ENCODE measurements at places on chromosomes 3 and 15. TPM values are rescaled to one million over a fixed set of nuclear protein-coding genes. Genes with fewer than 3 reads are reported as not detected.

The SLC24A5 gene
- not detected for total RNA-seq

The SI gene
- total RNA-seq, result not detected

DNA sequence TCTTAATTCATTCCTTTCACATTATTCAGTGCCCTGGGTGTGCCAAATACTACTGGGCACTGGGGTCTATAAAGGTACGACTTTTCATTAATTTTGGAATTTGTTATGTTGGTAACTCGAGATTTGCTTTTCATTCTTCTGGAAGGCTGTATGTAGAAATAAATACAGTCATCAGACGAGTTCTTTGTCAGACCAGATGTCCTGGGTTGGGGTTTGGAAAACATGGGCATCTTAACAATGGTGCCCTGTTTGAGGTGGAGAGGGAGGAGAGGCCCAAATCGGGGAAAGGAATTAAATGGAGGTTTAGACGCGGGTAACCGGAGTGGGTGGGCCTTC, 662 bp upstream of the GLCE start:
- H3K27ac ChIP-seq, result peak overlapping the region; percentile 67
- no peak for DNase-seq
- peaks cover 18% of the 10 kb centered on the region for H3K4me1 ChIP-seq
- H3K27me3 ChIP-seq, result no peaks in the 10 kb centered on the region
- H3K36me3 ChIP-seq, result no peaks in the 10 kb centered on the region

DNA sequence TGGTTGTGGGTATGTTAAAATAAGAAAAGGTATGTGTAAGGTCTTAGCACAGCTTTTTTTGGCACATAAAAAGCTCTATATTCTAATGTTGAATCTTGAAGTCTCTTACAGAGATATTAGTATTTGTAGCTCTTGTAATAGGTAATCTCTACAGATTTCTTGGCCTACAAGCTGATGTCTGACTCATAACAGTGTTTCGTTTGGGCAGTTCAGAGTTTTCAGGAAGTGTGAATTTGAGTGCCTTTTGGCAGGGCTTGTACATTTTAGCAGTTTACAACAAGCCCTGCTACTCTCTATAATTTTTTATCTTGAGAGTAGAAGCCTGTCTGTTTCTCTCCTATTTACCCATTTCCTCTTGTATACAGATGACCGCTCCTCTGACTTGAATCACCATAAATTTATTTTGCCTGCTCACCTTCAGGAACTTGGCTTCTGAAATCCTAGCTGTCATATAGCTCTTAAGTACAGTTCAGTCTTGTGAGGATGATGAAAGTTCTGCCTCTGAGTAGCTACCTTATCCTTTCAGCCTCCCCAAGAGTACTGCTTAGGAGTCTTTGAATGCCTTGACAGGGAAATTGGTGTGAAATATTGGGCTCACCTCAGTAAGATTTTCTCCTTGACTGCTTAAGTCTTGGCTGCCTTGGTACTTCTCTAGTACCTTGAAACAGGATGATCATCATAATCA, 419.9 kb upstream of the RARB start:
- no peaks in the 10 kb centered on the region for H3K27me3 ChIP-seq
- no peak overlapping the region for H3K27ac ChIP-seq
- H3K4me1 ChIP-seq, result no peaks in the 10 kb centered on the region
- no peaks in the 10 kb centered on the region for H3K36me3 ChIP-seq

DNA sequence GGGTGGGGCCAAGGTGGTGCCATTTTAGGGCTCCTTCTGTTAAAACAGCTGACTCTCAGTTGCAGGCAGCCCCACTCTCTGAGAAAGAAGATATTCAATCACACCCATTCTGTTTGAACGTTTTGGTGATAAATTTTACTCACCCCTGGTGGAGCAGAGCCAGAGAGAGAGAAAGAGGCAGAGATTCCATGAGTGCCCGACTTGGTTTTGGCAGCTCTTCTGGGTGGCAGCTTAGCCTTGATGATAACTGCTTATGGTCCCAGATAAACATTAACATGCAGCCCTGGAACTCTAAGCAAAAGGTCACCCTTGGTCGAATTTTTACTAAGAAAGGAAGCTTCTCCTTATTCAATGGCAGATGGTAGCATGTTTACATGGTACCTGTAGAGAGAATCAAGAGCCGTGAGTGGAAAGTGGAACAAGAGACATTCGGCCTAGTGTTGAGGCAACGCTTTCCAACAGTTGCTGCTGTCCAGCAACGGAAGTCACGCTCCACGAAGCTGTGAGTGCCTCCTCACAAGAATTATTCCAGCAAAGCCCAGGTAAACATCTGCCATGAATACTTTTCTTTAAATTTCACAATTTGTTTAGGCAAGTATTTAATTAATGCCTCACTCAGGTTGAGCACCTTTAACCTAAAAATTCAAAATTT, 530.6 kb upstream of the ROBO2 start:
- H3K27ac ChIP-seq, result no peak overlapping the region
- H3K4me3 ChIP-seq, result no peak overlapping the region
- H3K4me1 ChIP-seq, result no peaks in the 10 kb centered on the region
- H3K36me3 ChIP-seq, result no peaks in the 10 kb centered on the region
- no peak for DNase-seq

Measured in PC-9 (cell line).